ENCODE measurements at places on chromosomes 5 and 9. TPM values are rescaled to one million over a fixed set of nuclear protein-coding genes. Genes with fewer than 3 reads are reported as not detected.

DNA sequence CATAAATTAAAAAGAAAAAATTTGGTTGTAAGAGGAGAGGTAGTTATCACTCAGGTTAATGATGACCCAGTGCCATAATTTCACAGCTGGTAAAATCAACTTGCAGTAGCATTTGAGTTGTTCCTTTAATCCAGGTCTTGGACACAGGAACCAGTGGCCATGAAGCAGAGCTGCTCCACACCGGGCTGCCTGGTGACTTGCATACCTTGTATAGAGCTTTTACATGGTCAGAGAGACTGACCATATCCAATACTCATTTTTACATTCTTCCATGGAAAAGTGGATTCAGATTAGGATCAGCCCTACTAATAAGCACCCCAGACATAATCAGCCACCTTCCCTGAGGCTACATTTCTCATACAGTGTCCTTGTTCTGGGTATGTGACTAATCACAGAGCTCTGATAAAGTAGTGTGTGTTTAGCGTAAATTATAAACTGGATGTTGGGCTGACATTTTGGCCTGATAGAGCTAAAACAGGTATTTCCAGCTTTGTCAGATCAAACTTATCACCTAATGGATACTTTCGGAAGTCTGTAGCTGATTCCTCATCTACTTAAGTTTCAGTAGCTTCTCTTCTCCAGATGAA lies 77.0 kb upstream of the ZSWIM6 start:
- no peak for DNase-seq

RGS7BP gene
- not detected for total RNA-seq

DNA sequence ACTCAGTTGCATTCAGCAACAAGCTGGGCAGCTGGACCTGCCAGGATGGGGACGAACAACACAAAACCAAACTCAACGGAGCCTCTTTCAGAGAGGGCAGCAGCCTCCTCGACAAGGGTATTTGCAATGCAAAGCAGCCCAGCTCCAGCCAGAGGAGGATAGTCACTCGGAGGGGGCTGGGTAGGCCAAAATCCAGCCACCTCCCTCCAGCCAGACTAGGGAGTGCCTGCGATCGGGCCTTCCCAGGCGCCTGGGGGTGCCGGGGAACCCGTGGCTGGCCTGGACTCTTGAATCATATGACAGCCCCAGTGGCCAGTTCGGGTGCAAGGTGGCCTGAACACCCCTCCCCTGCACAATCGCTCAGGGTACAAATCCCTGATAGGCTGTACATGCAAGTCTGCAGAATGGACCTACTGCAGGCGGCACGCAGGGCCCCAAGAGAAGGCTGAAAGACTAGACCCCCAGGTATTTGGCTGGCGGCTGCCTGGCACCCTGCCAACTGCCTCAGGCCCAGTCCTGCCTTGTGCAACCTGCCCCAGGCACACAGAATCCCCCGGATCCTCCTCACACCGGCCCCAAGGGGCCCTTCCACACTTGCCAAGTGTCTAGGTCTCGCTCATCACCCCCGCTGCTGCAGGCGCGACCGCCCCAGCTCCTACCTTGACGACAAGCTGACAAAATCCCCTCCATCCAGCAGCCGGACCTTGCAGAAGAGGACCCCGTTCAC lies 1.3 kb downstream of the EEIG1 start:
- DNase-seq, result no peak

DNA sequence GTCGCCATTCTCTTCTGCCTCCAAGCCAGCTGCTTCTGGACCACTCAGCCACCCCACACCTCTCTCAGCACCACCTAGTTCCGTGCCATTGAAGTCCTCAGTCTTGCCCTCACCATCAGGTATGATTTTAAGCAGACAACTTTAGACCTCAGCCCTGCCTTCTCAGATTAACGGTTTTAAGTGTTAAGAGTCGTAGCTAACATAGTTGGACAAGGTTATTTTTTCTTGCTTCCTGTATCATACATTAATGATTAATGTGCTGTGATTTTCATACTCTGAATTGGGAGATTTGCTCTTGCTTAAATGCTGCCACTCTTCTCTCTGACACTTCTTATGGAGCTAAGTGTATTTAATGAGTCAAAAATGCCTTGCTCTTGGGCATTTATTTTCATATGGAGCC lies 20.8 kb downstream of the NUP214 start:
- DNase-seq, result no peak

GARIN3 gene
- total RNA-seq, result not detected

GRCh38 chr5:100299261-100299660 lies 235.9 kb upstream of the FAM174A start:
- no peak for DNase-seq

TMEM174 gene
- total RNA-seq, result not detected

GRCh38 chr9:2255128-2255527 lies 240.0 kb downstream of the SMARCA2 start:
- DNase-seq, result no peak

ELOVL7 gene
- total RNA-seq, result 0.28 TPM

GRCh38 chr9:27489087-27489876 lies 34.8 kb upstream of the IFNK start:
- DNase-seq, result no peak

- no peak for DNase-seq
Observed at GRCh38 chr9:124263800-124264426, 6.2 kb downstream of the NEK6 start.

GRCh38 chr5:82849885-82850284 lies 227.3 kb downstream of the TMEM167A start:
- DNase-seq, result no peak

GRCh38 chr9:99244344-99245260 lies 22.5 kb downstream of the SEC61B start:
- no peak for DNase-seq

BARHL1 gene
- total RNA-seq, result not detected

- no peak for DNase-seq
Observed at GRCh38 chr5:54009828-54010227, 300.5 kb downstream of the ARL15 start.

DNA sequence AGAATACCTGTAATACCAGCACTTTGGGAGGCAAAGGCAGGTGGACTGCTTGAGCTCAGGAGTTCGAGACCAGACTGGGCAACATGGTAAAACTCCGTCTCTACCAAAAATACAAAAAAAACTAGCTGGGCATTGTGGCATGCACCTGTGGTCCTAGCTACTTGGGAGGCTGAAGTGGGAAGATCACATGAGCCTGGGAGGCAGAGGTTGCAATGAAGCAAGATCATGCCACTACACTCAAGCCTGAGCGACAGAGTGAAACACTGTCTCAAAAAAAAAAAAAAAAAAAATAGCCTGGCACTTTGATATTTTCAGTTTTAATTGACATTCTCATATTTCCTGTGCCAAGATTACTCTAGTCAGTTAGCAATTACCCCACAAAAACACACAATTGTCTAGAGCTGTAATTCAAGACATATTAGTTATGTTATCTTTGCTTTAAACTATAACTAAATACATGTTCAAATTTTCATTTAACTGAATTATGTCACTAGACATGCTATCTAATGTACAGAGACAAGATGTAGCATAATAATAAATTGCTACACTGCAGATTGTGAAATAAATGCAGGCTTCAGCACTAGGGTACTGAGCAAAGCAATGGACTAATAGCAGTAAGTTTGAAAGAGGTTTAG lies 378.2 kb upstream of the GRAMD2B start:
- no peak for DNase-seq

SLCO6A1 gene
- total RNA-seq, result 1.1 TPM

DNA sequence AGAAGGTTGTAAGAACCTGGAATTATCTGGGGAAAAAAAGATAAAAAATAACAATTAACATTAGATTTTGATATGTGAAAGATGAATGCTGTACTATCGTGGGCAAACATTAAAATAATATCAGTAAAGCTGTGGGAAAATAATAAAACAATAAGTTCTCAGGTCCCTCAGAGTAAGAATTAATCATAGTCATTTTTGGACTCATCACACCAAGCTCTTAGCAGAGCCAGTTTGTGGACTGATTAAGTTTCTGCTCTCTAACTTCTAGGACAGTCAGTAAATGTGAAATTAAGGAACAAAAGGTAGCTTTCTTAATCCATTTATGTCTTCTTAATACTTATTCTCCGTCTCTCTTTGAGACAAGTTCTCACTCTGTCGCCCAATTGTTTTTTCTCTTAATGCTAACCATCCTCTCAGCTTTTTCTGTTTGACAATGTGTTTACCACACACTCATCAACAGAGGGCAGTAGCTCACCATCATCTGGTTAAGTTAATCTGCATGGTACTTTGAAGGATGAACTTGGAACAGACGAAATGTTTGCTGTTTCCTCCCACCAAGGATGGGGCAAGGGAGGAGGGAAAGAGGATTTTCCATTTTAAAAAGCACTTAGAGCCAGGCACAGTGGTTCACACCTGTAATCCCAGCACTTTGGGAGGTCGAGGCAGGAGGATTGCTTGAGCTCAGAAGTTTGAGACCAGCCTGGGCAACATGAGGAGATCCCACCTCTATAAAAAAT lies 5.3 kb upstream of the ACO1 start:
- no peak for DNase-seq

DNA sequence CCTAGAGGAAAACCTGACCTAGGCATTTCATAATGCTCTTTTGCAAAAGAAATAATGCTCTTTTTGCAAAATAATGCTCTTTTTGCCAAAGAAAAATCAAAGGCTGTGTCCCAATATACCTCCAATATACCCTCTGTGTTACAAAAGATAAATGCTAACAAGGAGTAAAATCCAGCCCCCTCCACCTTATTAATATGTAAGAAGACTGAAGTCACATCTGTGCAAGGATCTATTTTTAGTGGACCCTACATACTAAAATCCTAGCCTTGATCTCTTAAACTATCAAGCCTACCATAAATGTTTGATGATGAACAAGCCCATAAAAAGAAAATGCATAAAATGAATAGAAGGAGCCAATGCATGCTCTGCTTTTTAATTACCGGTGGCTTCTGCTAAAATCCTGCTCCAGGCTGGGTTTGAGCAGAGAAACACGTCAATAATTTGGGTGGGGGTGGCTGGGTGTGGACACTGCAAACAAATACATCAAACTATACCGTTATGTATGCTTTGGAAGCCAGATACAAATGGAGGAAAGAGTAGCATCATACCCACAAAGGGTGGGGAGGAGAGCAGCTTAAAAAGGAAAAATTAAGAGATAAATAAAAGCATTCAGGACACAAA lies 131.6 kb downstream of the SEMA6A start:
- no peak for DNase-seq

DNA sequence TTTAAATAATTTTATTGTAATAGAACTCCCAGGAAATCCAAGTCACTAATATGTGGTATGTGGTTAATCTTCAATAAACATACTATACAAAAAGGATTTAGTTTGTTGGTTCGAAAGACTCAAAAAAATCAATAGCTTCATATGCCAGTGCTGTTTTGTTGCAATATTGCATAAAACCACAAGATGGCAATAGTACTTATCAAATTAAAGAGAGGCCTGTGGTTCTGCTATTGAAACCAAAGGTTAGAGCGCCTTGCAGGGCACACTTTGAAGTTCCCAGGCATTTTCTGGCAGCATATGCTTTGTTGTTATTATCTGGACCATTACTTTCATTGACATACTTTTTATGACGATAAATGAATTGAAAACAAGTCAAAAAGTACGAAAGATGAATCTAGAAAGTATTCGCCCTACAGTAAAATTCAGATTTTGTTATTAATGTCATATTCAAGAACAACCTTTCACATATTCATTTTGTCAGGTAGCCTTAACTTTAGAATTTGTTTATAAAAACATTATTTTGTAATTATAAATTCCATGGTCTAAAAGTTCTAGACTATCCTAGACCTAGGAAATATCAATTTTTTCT lies 316.3 kb downstream of the MCTP1 start:
- DNase-seq, result no peak

All from chondrocyte (in vitro differentiated cells).